Islet precursor cell (in vitro differentiated cells): ENCODE measurements at places on chromosomes 2 and 18.

- no peak for DNase-seq
These were observed 369.8 kb upstream of the CDH7 start for GRCh38 chr18:65380986-65381385.

- DNase-seq: no peak
These were observed 29.2 kb downstream of the PDIA6 start for GRCh38 chr2:10783421-10783820.

DNA sequence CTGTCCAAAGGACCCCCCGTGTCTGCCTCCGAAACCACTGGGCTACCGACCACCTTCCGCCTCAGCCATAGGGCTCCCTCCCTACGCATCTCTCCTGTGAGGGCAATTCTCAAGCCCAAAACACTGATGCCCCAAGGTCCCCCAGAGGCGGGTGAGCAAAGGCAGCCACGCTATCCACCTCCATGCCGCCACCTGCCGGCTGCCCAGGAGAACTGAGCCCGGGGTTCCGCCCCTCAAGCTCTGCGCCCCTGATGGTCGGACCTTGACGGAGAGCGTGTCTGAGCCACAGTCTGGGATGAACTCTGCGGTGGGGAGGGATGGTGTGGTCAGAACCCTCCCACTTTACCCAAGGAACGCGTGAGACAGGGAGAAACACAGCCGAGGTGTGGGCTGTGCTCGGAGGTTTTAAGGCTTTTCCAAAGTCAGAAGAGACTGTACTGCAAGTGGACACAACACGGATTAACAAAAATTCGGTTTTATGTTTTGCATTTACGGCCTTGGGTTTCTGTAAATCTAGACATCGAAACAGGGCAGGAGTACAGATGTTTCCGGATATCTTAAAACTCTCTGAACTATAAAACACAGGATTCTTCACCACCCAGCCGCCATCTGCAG, 114.1 kb downstream of the ZNF516 start:
- DNase-seq: peak; percentile 90

GRCh38 chr18:34591920-34592444, 118.1 kb upstream of the DTNA start:
- no peak for DNase-seq

DNA sequence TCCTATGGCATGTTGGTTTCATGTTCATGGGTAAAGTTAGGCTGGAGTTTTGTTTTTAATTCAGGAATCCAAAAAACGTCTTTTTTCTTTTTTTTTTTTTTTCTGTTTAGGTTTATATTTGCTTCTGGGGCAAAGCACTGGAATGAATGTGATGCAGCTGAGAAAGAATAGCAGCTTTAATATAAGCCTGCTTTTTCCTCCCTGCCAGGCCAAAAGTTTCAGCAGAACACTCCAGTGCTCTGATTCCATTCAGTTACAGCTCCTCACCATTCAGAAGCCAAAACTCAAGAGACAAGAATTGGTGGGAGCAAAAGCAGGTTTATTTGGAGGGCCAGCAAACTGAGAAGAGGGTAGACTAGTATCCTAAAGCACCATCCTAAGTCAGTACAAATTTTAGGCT, 102.7 kb upstream of the PELI1 start:
- DNase-seq: no peak

GRCh38 chr2:112692495-112692911, 28.3 kb upstream of the NT5DC4 start:
- DNase-seq: peak; percentile 96

DNA sequence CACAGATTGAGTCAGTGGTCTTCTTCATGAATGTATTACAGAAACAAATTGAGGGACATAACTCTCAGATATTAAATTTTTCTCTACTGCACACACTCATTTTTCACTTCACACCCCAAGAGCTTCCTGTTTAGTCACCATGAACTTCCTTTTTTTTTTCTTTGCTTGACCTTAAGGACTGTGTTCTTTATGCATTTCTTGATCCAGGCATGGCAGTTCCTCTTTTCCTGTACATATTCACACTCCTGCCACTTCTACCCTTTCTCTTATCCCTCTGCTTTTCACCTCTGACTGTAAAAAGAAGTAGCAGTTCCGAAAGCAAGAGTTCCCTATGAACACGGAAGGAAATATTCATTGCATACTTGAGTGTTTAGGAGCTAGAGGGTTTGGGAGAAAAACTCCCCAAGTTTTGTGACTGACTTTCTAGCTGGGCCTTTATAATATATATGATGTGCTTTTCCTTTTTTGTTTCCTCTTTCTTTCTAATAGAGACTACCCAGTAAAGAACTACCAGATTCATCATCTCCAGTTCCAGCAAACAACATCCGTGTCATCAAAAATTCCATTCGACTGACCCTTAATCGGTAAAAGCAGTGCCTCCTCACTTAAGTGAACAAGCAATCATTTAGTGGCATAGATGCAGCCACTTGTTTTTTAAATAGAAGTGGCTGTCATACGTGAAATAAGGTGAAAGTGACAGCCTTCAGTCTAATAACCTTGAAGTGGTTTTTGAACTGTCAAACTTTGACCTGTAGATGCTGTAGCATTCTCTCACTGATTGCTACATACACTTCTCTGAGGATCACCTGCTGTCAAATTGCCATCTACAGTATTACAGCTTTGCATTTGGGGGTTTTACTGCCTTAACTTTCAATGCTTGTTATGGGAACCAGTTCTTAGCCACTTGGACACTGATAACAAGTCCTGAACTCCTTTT, 40.8 kb downstream of the PAPOLG start:
- DNase-seq: no peak
